ENCODE measurements at places on chromosomes 1 and 21. TPM values are rescaled to one million over a fixed set of nuclear protein-coding genes. Genes with fewer than 3 reads are reported as not detected.
A peak's percentile ranks its signal among the peaks of the same experiment; 100 is the strongest.

SPRR3 gene
- total RNA-seq, result not detected

SPATA46 gene
- not detected for total RNA-seq

HSPG2 gene
- 107 TPM for total RNA-seq

MAGI3 gene
- total RNA-seq, result 94.3 TPM

BRDT gene
- total RNA-seq, result not detected

VTCN1 gene
- not detected for total RNA-seq

C1QTNF12 gene
- total RNA-seq, result not detected

CYYR1 gene
- total RNA-seq, result 2.5 TPM

LHX4 gene
- total RNA-seq, result not detected

FCER1G gene
- 20.9 TPM for total RNA-seq

SWT1 gene
- total RNA-seq, result 8.6 TPM

DNA sequence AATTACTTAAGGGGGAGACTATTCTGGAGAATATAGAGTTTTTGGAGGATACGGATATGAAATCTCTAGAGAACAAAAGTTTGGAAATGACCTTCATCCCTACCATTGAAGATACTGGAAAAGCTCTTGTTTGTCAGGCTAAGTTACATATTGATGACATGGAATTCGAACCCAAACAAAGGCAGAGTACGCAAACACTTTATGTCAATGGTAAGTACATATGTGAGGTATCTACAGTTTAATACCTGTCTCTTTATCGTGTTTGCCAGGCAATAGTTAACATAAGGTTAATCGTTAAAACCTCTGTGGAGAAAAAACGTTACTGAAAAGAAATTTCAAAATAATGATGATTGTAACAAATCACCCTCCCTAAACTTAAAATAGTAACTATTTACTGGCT, 11.8 kb downstream of the VCAM1 start:
- H3K27me3 ChIP-seq, result no peaks in the 10 kb centered on the region
- no peaks in the 10 kb centered on the region for H3K36me3 ChIP-seq
- H3K4me1 ChIP-seq, result no peaks in the 10 kb centered on the region
- DNase-seq, result no peak
- no peak overlapping the region for H3K4me3 ChIP-seq

GRCh38 chr1:164443836-164444235, 115.1 kb upstream of the PBX1 start:
- H3K36me3 ChIP-seq, result no peaks in the 10 kb centered on the region
- H3K27ac ChIP-seq, result no peak overlapping the region
- no peaks in the 10 kb centered on the region for H3K4me1 ChIP-seq
- H3K4me3 ChIP-seq, result no peak overlapping the region
- no peaks in the 10 kb centered on the region for H3K27me3 ChIP-seq

- no peaks in the 10 kb centered on the region for H3K36me3 ChIP-seq
- peaks cover 59% of the 10 kb centered on the region for H3K4me1 ChIP-seq
- no peaks in the 10 kb centered on the region for H3K27me3 ChIP-seq
- H3K4me3 ChIP-seq, result no peak overlapping the region
These were observed 4.6 kb downstream of the TMEM63A start for GRCh38 chr1:225877580-225877979.

GRCh38 chr1:44405031-44405797, at the start of gene RNF220:
Gene RNF220, plus strand, starts transcription at chr1:44405255.
- H3K4me1 ChIP-seq, result peaks cover 36% of the 10 kb centered on the region
- peak; percentile 42 for DNase-seq
- peak within 1 kb of the TSS; percentile 39 for H3K4me3 ChIP-seq
- H3K36me3 ChIP-seq, result no peaks in the 10 kb centered on the region
- no peak within 1 kb of the TSS for H3K27ac ChIP-seq

DNA sequence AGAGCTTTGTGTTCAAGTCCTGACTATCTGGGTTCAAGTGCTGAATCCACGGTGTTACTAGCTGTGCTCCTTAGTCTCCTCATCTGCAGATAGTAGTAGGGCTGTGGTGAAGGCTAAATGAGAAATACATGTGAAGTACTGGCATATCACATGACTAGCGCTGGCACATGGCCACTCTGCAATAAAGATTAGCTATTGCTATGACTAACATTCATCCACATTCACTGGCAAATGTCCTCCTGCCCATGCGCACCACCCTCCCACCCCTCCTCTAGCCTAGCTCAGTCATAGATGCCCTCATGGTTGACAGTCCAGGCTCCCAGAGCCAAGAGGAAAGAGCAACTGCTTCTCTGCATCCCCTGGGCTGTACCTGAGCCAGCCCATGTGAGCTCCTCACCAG, 8.5 kb upstream of the COL8A2 start:
- H3K27me3 ChIP-seq, result no peaks in the 10 kb centered on the region
- DNase-seq, result peak; percentile 92
- peaks cover 20% of the 10 kb centered on the region for H3K4me1 ChIP-seq
- no peak overlapping the region for H3K4me3 ChIP-seq
- peak overlapping the region; percentile 36 for H3K27ac ChIP-seq

GRCh38 chr1:10866321-10867093, 70.1 kb upstream of the CASZ1 start:
- peaks cover 17% of the 10 kb centered on the region for H3K4me1 ChIP-seq
- peak overlapping the region; percentile 49 for H3K4me3 ChIP-seq
- peak; percentile 16 for DNase-seq
- no peaks in the 10 kb centered on the region for H3K36me3 ChIP-seq

GRCh38 chr1:206492589-206492988, 14.7 kb upstream of the RASSF5 start:
- no peak overlapping the region for H3K4me3 ChIP-seq
- H3K27me3 ChIP-seq, result no peaks in the 10 kb centered on the region
- H3K4me1 ChIP-seq, result peaks cover 7% of the 10 kb centered on the region
- no peak overlapping the region for H3K27ac ChIP-seq

DNA sequence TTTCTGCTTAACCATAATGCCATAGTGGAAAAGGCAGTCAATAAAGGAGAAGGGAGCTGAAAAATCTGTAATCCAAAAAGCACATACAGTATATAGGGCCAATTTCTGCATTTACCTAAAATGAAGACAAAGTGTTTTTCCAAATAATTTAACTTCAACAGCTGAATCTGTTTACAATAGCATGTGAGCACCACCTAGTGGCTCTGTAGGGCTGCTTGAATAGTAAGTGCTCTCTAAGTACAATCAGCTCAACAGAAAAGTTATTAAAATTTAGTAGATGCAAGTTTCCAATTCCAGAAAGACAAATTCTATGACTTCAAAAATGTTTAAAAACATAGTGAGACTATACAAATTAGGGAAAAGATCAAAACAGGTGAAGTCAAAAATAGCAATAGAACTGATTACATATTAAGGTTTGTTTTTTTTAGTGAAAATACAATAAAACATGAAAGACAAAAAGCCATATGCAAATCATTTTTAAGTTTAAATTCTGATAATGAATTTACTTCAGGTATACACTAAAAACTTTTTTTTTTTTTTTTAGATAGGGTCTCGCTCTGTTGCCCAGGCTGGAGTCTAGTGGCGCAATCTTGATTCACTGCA, 220.0 kb downstream of the SETD4 start:
- no peaks in the 10 kb centered on the region for H3K36me3 ChIP-seq
- DNase-seq, result peak; percentile 52
- no peaks in the 10 kb centered on the region for H3K4me1 ChIP-seq
- H3K27ac ChIP-seq, result no peak overlapping the region
- no peaks in the 10 kb centered on the region for H3K27me3 ChIP-seq

DNA sequence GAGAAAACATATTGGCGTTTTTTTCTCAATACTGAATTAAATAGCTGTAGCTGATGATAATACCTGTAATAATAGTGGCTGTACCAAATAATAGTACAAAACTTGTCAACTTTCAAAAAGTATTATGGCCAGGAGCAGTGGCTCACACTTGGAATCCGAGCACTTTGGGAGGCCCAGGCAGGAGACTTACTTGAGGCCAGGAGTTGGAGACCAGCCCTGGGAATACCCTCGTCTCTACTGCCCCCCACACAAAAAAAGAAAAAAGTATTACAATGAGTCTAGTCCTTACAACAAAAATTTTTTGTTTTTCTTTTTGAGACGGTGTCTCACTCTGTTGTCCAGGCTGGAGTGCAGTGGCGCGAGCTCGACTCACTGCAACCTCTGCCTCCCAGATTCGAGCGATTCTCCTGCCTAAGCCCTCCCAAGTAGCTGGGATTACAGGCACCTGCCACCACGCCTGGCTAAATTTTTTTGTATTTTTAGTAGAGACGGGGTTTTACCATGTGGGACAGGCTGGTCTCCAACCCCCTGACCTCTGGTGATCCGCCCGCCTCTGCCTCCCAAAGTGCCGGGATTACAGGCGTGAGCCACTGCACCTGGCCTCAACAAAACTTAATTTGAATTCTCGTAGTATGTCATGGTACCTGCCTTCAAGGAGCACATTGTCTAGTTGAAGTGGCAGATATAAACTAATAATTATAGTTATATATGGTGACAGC, 1.4 kb downstream of the RBBP4 start:
- H3K4me3 ChIP-seq, result peak overlapping the region; percentile 82

DNA sequence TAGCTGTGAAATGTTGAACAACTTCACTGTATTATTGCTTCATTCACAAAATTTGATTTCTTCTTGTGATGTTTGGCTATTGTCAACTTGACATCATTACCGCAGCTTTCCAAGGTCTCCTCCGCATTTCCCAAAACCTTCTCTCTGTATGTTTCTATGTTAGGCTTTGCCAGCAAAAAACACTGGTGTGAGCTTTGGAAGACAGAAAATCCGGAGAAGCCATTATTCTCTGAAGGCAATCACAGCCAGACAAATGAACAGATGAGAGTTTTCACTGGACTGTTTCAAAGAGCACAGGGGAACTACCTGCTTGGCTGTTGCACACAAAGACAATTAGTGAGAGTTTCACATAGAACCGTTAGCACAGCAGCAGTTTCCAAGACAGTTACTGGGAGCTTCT, 609.6 kb downstream of the BRINP3 start:
- no peaks in the 10 kb centered on the region for H3K27me3 ChIP-seq
- no peak overlapping the region for H3K27ac ChIP-seq
- no peak overlapping the region for H3K4me3 ChIP-seq
- DNase-seq, result no peak

GRCh38 chr1:116372191-116372590, 853 bp upstream of the ATP1A1 start:
- H3K4me3 ChIP-seq, result peak overlapping the region; percentile 99
- H3K27me3 ChIP-seq, result no peaks in the 10 kb centered on the region
- peak overlapping the region; percentile 96 for H3K27ac ChIP-seq
- no peak for DNase-seq

DNA sequence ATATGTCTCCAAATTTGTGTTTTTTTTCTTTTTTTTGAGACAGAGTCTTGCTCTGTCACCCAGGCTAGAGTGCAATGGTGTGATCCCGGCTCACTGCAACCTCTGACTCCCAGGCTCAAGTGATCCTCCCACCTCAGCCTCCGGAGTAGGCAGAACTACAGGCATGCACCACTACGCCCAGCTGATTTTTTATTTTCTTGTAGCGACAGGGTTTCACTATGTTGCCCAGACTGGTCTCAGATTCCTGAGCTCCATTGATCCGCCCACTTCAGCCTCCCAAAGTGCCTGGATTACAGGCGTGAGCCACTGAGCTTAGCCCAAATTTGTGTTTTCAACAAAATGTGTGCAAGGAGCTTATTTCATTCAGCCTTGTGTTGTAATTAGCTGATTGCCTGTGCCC, 59.0 kb upstream of the IFFO2 start:
- no peak overlapping the region for H3K27ac ChIP-seq
- no peaks in the 10 kb centered on the region for H3K36me3 ChIP-seq
- H3K4me1 ChIP-seq, result peaks cover 19% of the 10 kb centered on the region
- H3K27me3 ChIP-seq, result no peaks in the 10 kb centered on the region
- H3K4me3 ChIP-seq, result no peak overlapping the region

- peak overlapping the region; percentile 96 for H3K27ac ChIP-seq
- peaks cover 52% of the 10 kb centered on the region for H3K4me1 ChIP-seq
- no peaks in the 10 kb centered on the region for H3K27me3 ChIP-seq
- peak overlapping the region; percentile 93 for H3K4me3 ChIP-seq
- peaks cover 7% of the 10 kb centered on the region for H3K36me3 ChIP-seq
These were observed 1.4 kb downstream of the LRRC41 start for GRCh38 chr1:46301808-46302640.

- no peaks in the 10 kb centered on the region for H3K36me3 ChIP-seq
- peaks cover 44% of the 10 kb centered on the region for H3K4me1 ChIP-seq
- no peak overlapping the region for H3K4me3 ChIP-seq
- no peak overlapping the region for H3K27ac ChIP-seq
These were observed 9.5 kb downstream of the SLC45A3 start for GRCh38 chr1:205670611-205671430.

DNA sequence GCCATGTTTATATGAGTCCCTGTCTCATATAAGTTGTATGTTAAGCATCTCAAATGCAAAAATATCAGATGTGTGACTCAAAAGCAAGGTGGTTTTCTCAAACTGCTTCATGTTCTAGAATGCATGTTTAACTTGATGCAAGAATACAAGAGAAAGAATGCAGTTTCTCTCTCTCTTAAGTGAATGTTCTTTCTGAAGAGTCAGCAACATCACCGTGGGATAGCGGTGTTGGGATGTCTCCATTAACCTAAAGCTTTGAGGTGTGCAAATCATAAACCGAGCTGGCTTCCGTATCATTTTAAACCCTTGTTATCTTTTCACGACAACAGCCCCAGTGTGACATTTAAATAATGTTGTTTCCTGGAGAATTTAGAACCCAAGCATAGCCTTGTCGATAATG, 48.4 kb upstream of the TARBP1 start:
- peaks cover 30% of the 10 kb centered on the region for H3K4me1 ChIP-seq
- no peaks in the 10 kb centered on the region for H3K27me3 ChIP-seq
- H3K27ac ChIP-seq, result no peak overlapping the region
- no peak overlapping the region for H3K4me3 ChIP-seq
- no peaks in the 10 kb centered on the region for H3K36me3 ChIP-seq
- DNase-seq, result no peak

GRCh38 chr1:93453911-93454310, 6.0 kb downstream of the FNBP1L start:
- no peaks in the 10 kb centered on the region for H3K36me3 ChIP-seq
- H3K4me1 ChIP-seq, result no peaks in the 10 kb centered on the region
- H3K4me3 ChIP-seq, result no peak overlapping the region

GRCh38 chr21:45224189-45224938, 63.3 kb downstream of the POFUT2 start:
- DNase-seq, result peak; percentile 42
- H3K4me1 ChIP-seq, result no peaks in the 10 kb centered on the region
- no peaks in the 10 kb centered on the region for H3K27me3 ChIP-seq
- no peak overlapping the region for H3K27ac ChIP-seq
- H3K36me3 ChIP-seq, result no peaks in the 10 kb centered on the region
- H3K4me3 ChIP-seq, result no peak overlapping the region

GRCh38 chr1:10928654-10929053, 83.8 kb upstream of the TARDBP start:
- H3K27me3 ChIP-seq, result no peaks in the 10 kb centered on the region
- DNase-seq, result no peak
- no peak overlapping the region for H3K27ac ChIP-seq
- H3K36me3 ChIP-seq, result no peaks in the 10 kb centered on the region

- H3K27me3 ChIP-seq, result no peaks in the 10 kb centered on the region
- H3K36me3 ChIP-seq, result no peaks in the 10 kb centered on the region
These were observed 21.5 kb downstream of the GJA5 start for GRCh38 chr1:147738739-147739476.

DNA sequence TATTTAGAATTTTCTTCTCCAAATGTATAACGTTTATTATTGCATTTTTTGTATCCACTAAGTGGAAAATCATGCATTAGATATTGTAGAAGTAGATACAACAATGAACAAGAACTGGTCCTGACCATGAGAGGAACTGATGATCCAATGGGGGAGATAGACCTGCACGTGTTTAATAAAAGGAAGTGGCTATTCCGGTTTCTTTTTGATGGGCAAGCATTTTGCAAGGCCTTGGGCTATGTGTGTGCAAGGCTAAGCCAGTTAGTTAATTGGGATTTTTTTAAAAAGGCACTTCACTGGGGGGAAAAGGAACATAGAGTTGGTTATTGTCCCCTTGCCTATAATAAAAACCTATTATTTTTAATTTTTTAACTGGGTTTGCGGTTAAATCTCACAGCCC, 961 bp upstream of the VCAM1 start:
- H3K4me3 ChIP-seq, result no peak overlapping the region
- H3K27me3 ChIP-seq, result no peaks in the 10 kb centered on the region
- H3K27ac ChIP-seq, result no peak overlapping the region
- no peaks in the 10 kb centered on the region for H3K36me3 ChIP-seq
- DNase-seq, result no peak
- peaks cover 18% of the 10 kb centered on the region for H3K4me1 ChIP-seq
